Activated naive CD4-positive, alpha-beta T cell treated with anti-CD3 and anti-CD28 coated beads for 36 hours (primary cell): ENCODE measurements at places on chromosomes 4 and X. TPM values are rescaled to one million over a fixed set of nuclear protein-coding genes. Genes with fewer than 3 reads are reported as not detected.

The SH3RF1 gene
- 0.22 TPM for total RNA-seq

The ITGB1BP2 gene
- total RNA-seq, result 5.1 TPM

The CXCL11 gene
- total RNA-seq, result not detected

The TCEAL5 gene
- not detected for total RNA-seq

The CORIN gene
- total RNA-seq, result not detected

The NLGN4X gene
- total RNA-seq, result not detected

The NOA1 gene
- total RNA-seq, result 26.0 TPM

The TRIM2 gene
- 4.2 TPM for total RNA-seq

The GUCY1B1 gene
- total RNA-seq, result 0.72 TPM

The MAGEE1 gene
- 3.0 TPM for total RNA-seq

The RLIM gene
- total RNA-seq, result 41.8 TPM
